ENCODE measurements at places on chromosomes 1 and 21.
A peak's percentile ranks its signal among the peaks of the same experiment; 100 is the strongest.

GRCh38 chr1:87143413-87144135 is 185.1 kb upstream of the LMO4 start:
- no peak for DNase-seq

DNA sequence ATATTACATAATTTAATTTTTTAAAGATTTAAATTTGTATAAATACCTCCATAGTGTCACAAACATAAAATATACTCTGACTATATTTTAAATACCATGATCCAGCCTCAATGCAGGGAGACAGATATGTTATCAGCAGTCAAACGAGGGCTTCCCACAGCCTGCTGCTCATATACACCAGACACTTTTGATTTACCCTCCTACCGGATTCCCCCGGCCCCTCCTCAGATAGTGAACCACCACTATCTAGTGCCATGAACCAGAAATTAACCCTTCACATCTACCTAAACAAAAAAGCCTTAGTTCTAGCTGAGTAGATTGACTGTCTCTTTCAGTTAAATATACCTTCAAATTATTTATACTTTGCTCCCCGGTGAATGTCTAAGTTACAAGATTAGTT is 52.4 kb upstream of the C1orf53 start:
- no peak for DNase-seq

- DNase-seq: no peak
Observed at GRCh38 chr1:55064861-55065263, 25.5 kb downstream of the PCSK9 start.

DNA sequence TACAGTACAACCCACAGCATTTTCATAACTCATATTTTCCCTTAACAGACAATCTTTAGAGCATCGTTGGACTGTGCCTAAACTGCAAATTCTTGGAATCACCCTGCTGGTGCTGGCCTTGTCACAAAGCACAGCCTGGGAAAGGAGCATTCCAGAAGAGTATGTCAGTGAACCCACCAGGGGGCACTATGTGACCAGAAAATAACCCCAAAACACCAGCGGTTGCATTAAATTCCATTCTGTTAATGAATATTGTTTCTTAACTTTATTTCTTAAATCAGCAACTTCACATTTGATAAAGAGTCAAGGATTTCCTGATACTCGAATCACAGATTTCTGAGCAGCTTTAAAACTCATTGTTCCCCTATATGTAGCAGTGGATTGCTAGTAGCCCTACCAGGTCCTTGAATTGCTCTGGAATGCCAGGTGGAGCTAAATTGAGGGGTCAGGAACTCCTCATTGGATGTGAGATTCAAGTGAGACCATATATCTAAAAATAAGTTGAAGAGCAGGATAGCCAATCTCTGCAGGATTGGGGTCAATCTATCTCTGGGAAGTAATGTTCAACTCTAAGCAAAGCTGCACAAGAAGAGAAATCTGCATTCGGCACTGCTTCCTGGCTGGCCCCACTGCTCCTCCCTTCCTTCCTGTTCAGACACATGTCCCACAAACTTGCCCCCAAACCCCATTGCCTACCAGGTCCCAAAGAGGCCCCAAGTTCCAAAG is 12.7 kb upstream of the RAB4A start:
- peak; percentile 48 for DNase-seq

DNA sequence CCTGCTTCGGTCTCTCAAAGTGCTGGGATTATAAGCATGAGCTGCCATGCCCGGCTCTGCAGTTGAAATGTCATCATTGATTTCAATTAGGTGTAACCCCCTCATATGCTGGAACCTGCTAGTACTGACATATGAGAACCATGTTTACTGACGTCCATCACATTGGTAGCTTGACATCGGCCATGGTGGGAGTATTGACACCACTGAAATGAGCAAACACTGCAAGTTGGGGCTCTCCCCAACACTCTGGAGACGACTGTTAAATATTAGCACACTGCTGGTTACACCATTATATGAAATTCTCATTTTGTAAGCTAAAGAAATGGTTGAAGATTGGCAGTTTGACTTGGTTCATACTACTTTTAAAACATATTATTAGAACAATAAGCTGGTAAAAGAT is 63.7 kb downstream of the CNST start:
- no peak for DNase-seq

DNA sequence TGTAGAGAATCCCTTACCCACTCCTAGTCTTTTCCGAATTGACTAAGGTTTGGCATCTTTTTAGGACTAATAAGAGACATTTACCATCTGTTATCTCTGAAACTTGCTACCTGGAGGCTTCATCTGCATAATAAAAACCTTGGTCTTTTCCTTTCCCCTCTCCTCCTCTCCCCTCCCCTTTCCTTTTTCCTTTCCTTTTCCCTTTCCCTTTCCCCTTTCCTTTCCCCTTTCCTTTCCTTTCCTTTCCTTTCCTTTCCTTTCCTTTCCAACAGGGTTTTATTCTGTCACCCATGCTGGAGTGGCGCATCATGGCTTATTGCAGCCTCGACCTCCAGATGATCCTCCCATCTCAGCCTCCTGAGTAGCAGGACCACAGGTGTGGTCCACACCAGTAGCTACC is 195.7 kb downstream of the RYR2 start:
- DNase-seq: no peak

DNA sequence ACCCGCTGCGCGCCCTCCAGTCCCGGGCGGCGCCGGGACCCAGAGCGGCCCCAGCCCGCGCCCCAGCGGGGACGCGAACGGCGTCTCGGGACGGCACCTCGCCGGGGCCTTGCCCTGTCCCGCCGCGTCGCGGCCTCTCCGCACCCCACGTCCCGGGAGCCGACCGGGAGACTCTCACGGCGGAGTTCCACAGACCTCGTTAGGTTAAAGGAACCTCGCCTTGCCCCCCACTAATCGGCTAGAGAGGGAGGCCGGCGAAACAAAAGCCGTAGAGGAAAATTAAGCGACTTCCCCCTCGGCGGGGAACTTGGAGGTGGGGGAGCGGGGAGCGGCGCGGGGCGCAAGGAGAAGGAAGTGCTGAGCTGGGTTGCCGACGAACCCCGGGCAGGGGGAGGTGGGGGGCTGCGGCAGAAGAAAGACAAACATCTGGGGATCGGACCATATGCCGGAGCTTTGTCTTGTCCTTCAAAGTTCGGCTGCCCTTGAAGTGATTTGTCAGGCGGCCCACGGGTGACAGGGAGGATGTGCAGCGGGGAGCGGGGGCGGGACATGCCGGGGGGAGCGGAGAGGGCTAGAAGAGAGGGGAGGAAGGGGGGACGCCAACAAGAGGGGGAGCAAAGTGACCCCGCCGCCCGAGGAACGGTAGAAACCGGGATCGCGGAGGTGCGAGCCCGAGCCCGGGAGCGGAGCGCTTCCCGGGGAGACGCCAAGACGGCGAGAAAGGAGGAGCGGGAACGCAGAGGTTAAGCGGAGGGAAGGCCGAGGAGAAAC is 120.0 kb upstream of the RRP15 start:
- DNase-seq: peak; percentile 4

DNA sequence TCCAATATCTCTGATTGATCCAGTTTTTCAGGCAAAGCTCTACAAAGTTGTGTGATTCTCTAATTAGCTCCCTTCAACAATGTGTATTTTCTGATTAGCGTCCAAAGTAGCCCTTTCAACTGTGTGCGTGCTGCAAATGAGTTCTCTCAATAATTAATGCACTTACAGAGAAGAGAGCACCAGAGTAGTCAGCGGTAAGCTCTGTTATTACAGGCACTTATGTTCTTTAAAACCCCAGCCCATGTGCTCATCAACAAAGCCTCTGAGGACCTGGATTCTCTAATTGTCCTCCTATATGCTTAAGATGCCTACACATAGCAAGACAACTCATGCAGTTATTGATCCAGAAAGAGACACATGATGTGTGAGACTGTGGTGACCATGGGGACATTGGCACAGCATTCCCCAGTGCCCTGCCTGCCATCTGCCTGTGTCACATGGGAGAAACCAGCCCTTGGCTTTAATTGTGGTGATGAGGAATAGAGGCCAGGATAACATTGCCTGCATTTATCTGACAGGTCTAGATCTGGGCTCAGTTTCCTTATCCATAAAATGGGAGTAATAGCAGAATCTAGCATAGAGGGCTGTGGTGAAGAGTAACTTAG is 151.7 kb downstream of the PCP4 start:
- no peak for DNase-seq

GRCh38 chr1:187244623-187245022 is 415.9 kb downstream of the PLA2G4A start:
- no peak for DNase-seq

GRCh38 chr1:83750201-83750600 is 248.7 kb downstream of the TTLL7 start:
- DNase-seq: no peak

DNA sequence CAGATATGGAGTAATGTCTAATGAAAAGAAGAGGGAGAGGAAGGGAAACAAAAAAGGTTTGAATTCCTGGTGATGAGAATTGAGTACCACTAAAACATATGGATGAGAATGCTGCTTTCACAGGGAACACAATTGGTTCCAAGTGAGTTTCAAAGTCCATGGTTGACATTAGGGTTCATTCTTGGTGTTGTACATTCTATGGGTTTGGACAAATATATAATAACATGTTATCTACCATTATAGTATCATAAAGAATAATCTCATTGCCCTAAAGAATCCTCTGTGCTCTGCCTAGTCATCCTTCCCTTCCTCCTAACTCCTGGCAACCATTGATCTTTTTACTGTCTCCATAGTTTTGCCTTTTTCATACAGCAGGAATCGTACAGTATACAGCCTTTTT is 20.1 kb downstream of the TMCO1 start:
- DNase-seq: no peak

DNA sequence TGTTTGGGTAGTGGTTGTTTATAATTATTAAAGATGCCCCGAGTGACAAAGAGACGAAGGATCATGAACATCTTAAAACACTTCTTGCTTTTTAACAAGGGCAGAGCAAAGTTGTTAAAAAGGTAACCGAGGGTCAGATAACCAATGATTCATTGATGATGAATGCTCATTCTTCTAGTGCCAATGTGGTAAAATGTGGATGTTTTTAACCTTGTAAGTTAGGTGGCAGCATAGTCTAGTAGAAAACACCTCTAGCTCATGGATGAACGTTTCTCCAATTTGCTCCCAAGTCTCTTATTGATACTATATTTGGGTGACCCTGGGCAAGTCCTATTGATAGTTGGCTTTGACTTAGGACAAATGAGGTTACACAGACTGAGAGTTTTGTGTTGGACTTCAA is 167.9 kb downstream of the KIF26B start:
- no peak for DNase-seq

DNA sequence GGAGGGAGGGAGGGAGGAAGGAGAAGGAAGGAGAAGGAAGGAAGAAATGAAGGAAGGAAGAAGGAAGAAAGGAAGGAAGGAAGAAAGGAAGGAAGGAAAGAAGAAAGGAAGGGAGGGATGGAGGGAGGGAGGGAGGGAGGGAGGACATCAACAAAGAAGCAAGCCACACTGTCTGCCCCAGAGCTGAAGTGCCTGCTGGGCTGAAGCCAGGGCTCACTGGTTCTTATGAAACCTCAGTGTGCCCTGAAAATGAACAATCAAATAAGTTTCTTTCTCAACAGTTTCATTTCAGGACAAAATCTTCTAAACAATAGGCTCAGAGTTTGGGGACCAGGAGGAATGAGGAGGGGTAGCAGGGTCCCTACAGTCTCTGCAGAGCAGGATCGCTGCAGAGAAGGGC is 21.1 kb downstream of the ARHGEF19 start:
- no peak for DNase-seq

DNA sequence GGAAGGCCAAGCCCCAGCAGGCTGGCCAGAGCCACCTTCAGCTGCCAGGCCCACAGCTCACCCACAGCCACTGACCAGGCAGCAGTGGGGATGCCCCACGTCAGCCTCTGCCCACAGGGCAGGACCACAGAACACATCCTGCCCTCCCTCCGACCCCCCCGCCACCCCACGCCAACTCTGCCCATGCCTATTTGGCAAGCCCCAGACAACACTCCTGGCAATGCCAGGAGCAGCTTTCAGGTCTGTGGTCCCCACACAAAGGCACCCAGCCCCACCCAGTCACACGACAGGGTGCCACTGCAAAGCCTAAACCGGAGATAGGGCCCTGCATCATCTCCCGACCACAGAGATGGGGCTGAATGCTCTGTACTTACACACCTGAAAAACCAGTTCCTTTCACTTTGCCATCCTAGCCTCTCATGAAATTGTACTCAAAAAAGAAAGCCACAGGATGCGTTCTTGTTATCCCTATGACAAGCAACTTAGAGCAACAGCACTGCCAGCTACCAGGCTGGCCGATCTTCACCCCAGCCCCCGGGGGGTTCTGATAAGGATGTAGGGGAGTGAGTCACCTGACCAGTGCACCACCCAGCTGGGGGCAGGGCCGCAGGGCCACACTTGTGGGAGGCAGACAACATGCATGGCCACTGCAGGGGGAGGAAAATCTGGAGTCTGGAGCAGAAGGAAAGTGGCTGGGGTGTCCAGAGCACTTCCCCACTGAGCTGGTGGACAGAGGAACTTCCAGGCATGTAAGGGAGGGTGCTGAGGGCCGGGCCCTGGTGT is 36.2 kb downstream of the UBE2G2 start:
- DNase-seq: no peak

DNA sequence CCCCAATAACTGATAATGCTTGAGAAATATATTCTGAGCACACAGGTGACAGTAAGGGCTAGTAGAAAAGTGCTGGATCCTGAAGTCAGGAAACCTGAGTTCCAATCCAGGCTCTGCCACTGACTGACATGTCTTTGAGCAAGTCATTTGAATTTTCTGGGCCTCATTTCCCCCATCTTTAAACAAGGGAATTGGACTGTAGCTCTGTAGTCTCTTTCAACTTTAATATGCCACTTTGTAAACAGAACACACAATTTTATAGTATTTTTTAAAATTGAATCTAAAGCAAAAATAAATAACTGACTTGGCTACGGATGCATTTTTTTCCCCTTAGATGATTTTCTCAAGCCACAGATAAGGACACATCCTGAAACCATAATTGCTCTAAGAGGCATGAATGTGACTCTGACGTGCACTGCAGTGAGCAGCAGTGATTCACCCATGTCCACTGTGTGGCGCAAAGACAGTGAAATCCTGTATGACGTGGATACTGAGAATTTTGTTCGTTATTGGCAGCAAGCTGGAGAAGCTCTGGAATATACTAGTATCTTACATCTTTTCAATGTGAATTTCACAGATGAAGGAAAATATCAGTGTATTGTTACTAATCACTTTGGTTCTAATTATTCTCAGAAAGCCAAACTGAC is 37.0 kb downstream of the LRIG2 start:
- DNase-seq: no peak
